ENCODE measurements at places on chromosomes 1 and 21.
A peak's percentile ranks its signal among the peaks of the same experiment; 100 is the strongest.

GRCh38 chr1:178931858-178932551 is 61.1 kb upstream of the ANGPTL1 start:
- peak; percentile 87 for DNase-seq

DNA sequence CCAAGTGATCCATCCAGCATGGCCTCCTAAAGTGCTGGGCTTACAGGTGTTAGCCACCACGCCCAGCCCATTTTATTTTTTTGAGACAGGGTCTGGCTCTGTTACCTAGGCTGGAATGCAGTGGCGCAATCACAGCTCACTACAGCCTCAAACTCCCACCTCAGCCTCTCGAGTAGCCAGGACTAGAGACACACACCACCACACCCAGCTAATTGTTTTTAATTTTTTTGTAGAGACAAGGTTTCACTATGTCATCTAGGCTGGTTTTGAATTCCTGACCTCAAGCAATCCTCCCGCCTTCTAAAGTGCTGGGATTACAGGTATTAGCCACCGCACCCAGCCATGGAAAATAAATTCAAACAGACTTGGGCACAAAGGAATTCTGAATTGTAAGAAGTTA is 31.9 kb downstream of the PUM1 start:
- DNase-seq, result no peak

DNA sequence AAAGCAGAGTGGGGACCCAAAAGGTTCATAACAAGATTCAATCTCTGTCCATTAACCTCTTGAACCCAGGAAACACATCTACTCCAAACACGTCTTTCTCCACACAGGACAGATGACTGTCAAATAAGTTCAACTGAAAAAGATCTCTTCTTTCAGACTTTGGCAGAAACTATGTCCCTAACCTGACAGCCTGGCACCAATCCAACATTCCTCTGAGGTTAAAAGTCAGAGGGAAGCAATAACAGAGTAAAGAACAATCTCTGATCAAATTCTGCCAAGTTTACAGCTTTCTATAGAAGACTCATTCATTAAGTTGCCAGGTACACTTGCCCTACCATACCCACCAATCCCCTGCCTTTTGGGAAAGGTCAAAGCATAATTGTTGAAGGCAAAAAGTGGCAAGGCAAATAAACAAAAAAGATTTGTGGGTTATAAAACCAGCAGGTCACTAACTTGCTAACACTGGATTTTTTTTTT is 31.9 kb downstream of the OTUD7B start:
- peak; percentile 32 for DNase-seq

GRCh38 chr1:9065213-9065751 is 4.2 kb downstream of the SLC2A5 start:
- DNase-seq, result no peak

DNA sequence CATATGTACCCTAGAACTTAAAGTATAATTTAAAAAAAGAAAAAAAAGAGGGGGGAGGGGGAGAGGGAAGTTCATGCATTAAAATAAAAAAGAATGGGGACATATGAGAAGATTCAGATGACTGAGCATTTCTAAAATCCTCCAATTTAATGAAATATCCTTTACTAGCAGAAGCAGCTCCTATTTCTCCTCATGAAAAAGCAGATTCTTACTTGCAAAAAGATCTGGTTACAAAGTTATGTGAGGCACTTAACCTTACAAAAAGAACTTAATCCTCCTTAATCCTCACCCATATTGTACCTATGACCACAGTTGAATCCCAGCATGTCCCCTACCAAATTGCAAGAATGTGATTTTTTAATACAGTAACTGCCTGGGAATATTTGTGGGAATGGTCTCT is 298.5 kb downstream of the SRGAP2C start:
- DNase-seq, result no peak

- no peak for DNase-seq
Measured at GRCh38 chr1:57279909-57280666, 143.8 kb downstream of the DAB1 start.

DNA sequence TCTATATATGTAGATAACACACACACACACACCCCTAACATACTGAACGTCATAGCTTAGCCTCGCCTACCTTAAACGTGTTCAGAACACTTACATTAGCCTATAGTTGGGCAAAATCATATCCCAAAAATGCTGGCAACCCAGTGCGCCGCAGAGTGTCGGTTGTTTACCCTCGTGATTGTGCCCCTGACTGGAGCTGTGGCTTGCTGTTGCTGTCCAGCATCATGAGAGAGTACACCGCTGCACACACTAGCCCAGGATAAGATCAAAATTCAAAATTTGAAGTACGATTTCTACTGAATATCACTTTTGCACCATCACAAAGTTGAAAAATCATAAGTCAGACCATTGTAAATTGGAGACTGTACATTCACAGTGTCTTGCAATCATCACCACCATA is 73.1 kb upstream of the COG2 start:
- no peak for DNase-seq

DNA sequence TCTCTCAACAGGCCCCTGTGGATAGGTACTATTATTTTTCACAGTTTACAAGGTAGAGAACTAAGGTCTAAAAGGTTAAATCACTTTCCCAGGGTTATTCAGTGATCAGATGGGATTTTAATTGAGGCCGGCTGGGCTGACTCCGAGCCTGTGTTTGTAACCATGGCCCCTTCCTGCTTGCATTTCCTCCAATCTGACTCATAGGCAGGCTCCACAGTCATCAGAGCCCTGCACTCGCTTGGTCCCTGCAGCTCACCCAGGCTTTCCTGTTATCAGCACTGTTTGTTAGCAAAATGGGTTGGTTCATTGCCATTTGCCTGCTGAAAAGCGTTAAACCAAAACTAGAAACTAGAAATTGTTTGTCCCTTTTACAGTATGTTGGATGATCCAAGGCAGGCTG is 41.4 kb upstream of the LMX1A start:
- DNase-seq, result peak; percentile 79

DNA sequence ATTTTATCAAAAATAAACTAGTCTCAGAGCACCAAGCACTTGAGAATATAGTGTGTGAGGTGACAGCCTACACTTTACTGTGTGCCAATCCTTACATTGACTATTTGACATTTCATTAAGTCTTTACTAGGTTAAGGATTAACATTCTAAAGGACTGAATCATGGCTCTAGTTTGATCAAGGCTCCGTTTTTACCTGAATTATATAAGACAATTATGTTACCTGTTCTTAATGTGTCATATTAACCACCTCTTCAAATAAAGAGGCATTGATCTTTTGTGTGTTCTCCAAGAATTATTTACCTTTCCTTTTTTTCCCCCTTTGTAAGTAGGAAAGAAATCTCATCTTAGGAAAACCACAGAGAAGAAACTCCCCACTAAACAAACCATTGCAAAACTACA is 189.7 kb downstream of the HS2ST1 start:
- DNase-seq, result no peak

- peak; percentile 52 for DNase-seq
Measured at GRCh38 chr1:171590022-171590421, 32.0 kb upstream of the MYOCOS start.
